ENCODE measurements at places on chromosomes 3 and 15.

- no peak for DNase-seq
Observed at GRCh38 chr3:173770011-173770410, 372.5 kb downstream of the NLGN1 start.

DNA sequence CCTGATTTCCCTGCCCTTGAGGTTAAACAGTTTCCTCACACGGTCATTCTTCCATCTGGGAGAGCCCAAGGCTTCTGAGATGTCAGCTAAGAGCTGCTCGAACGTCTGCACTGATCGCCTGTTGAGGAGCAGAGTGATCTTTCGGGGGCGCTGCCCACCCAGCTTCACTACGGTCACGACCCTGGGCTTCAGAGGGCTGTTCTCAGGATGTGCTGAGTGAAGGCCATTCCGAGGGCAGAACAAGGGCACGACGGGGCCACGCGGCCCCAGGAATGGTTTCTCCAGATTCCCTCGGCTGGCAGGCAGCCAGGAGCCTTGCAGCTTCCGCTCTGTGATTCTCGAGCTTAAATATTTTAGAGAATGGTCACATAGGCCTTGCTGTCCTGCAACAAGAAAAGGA lies 25.7 kb downstream of the DCLK3 start:
- no peak for DNase-seq

DNA sequence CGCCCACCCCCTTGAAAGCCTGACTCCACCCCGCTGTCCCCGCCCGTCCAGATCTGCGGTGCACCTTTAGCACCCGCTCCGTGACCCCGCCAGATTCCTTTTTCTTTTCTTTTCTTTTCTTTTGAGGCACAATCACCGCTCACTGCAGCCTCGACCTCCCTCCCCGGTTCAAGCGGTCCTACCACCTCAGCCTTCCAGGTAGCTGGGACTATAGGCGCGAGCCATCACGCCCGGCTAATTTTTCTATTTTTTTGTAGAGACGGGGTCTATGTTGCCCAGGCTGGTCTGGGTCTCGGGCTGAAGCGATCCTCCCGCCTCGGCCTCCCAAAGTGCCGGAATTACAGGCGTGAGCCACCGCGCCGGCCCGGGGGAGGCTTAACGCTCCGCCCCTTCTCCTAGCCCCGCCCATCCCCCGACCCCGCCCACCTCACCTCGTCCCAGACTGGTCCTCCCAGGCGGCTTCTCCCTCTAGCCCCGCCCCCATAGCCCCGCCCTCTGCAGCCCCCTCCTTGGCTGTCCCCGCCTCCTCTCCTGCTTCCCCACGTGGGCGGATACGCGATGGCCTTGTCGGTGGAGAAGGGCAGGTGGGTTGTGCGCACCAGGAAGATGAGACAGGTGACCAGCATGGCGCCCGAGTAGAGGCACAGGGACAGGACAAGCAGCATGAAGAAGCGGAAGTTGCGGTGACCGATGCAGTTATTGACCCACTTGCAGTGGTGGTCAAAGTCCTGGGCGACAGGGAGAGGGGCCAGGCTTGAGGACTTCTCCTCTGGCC lies 3.2 kb downstream of the ZDHHC19 start:
- DNase-seq = no peak

- DNase-seq = peak; percentile 48
Observed at GRCh38 chr3:148642616-148643015, 55.1 kb upstream of the AGTR1 start.

- no peak for DNase-seq
Observed at GRCh38 chr3:31892500-31892899, 88.6 kb downstream of the OSBPL10 start.

DNA sequence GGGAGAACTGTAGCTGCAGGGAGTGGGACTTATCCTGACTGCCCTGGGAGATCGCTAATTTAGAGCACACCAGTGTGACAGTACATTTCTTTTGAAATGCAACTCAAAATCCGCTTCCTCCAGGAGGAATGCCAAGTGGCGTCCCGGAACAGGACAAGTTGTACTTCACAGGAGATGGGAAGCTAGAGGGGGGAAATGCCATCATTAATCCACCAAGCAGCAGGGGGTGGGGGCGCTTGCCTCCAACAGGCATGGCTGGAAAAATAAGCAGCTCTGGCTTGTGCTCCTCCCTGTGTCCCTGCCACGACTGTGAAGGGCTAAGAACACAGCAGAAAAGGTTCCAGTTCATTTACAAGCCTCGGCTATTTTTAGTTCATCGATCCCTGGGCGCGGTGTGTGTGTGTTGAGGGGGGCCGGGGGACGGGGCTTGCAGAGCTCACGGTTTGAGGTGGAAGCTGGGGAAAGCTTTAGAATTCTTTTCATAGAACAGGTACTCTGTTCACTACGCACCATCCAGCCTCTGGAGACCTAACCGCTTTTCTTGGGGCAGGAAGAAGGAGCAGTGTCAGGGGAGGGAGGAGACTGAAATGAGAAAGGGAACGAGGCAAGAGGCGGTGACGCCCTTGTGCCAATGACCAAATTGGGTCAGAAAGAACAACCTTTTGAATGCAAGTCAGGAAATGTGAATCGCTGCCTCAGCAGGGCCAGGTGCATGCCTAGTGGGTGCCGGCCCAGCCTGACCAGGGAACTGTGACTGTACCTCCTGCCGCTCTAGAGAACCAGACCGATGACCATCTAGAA lies 51.8 kb upstream of the DGKG start:
- no peak for DNase-seq

DNA sequence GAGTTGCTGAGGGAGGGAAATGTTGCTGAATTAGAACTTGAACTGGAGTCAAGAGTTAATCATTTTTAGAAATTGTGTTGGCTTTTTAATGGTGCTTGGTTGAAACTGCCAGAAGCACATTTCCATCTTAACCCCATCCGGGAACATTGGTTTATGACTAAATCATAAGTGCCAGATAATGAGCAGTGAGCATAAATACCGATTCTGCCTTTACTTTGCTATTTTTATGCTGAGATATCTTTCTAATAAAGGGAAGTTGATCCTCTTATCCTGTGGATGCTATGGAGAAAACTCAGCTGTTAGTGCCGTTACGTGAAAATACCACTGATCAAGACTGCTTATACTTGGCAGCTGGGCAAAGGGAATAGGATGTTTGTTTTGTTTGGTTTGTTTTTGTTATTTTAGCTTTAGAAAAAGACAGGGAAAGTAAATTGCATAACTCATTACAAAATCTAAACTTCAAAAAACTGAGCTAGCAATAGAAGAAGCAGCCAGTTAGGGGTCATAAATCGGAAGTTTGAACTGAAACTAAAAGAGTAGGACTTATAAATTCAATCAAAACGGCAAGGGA lies 813.1 kb downstream of the NAALADL2 start:
- no peak for DNase-seq

DNA sequence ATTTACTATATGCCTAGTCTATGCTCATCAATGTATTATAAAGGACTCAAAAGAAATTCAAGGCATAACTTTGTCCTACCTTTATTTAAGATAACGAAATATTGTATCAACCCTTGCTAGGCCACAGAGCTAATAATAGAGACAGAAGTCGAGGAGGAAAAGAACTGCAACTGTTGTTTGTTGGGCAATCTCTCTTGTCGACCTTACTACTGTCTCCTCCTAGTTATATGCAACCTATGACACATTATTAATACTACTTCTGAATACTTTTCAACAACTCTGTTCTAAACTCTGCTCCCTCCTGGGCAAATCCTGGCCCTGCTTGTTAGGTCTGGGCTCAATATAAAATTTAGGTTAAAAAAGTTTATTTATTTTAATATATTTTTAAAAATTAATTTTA lies 24.6 kb downstream of the SPPL2A start:
- DNase-seq = no peak

GRCh38 chr15:82799183-82799841 lies 6.6 kb downstream of the FSD2 start:
- no peak for DNase-seq

DNA sequence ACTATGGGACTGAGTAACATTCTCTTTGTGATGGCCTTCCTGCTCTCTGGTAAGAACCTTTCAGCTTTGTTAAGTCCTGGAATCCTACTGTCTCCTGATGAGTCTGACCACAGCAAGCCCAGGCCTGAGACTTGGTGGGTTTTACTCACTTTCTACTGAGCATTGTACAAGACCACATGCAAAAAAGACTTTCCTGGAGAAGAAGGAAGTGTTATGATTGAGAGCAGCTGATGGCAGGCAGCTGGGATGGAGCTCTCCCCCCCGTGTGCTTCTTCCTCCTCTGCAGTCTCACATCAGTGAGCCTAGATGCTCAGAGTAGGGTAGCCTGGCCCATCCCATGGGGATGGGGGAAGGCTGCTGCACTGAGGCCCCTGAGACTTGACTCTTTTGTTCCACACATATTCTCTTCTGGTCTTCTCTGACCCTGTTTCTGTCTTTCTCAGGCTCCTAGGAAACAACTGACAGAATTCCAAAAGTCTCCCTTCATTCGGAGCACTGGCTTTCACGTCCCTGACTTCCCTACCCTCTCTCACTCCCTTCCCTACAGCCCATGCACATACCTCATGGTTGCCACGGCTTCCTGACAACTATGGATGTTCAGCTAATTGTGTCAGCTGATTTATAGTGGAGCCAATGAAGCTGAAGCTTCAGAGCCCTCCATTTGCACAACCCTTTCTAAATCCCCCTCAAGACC lies 36.6 kb downstream of the CD86 start:
- DNase-seq = no peak

GRCh38 chr3:19148768-19149091 lies 420 bp downstream of the KCNH8 start:
- DNase-seq = no peak

DNA sequence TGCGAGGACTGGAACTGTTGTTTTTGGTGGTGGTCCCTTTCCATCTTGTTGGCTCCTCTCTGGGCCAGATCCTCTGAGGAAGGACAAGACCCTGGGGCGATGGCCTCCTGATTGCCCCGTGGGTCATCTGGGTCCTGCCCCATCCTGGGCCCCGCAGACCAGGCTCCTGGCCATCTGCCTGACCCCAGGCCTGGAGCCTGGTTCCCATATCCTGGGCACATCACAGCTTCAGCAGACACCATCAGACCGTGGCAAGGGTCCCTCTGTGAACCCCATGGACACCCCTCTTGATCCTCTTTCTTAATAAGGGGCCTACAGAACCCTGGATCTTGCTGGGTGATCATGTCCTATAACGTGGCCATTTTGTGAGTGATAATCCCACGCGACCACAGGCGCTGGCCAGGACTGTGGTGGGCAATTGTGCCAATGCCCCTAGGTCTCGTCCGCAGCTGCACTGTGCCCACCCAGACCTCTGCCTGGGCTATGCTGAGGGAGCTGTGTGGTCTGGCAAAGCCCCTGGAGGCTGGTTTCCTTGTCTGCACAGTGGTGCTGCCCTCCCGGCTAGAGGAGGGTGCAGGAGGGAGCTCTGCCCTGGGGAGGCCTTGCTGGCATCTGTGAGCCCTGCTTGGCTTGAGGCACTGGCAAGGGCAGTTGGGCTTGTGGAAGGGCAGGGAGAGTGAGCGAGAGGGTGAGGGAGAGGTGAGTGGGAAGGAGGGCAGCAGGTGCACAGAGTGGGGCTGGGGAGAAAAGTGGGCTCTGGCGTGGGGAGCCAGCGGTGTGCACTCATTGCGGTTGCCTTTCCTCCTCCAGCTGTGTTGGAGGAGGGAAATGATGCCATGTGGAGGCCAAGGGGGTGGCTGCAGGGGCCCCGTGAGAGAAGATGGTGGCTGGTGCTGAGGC lies 53.1 kb upstream of the PRR23E start:
- no peak for DNase-seq

GRCh38 chr3:27486336-27486735 lies 2.2 kb upstream of the SLC4A7 start:
- no peak for DNase-seq

- DNase-seq = no peak
Observed at GRCh38 chr15:66043264-66043663, 174.0 kb downstream of the RAB11A start.

GRCh38 chr15:30929982-30930381 lies 26.3 kb downstream of the FAN1 start:
- no peak for DNase-seq

DNA sequence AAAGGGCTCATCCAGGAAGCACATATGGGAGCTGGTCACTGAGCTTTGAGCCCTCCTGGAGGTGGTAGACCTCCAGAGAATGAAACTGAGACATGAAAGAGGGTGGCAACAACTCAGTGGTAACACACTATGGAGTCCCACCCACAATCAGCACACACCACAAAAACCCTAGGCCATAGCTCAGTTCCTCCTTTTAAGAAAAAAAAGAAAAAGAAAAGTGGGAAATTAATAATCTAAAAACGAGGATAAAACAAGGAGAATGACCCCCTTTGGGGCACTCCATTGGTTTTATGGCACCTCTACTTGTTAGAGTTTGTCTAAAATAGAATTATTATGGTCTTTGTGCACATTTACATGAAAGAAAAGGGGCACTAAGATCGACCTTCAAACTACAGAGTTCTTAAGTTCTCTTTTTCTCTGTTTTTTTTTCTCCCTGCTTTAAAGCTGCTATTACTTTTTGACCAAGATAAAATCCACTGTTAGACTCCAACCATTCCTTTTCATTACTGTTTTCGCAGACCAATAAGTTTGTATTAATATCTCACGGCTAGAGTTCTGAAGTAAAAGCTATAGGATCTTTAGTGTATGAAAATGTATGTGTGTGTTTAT lies 40.2 kb upstream of the ZBTB20 start:
- no peak for DNase-seq

DNA sequence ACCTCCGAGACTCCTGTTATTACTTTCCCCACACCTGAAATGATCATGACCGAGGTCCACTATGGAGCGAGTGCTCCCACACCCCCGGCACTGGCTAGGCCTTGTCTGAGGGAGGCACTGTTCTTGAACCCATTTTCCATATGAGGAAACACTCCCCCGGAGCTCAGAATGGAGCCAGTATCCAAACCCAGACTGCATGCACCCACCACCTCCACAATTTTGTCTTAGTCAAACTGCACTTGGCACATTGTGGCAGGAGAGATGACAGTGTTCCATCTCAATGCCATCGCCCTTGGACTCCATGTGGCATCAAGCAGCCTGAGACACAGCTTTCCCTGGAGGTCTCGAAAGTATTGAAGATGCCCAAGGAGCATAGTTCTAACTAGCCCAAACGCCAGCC lies 154.1 kb downstream of the NUP210 start:
- DNase-seq = no peak

GRCh38 chr3:20380295-20380694 lies 194.3 kb upstream of the SGO1 start:
- DNase-seq = no peak

- peak; percentile 72 for DNase-seq
Observed at GRCh38 chr15:31365655-31366127, 39.1 kb downstream of the KLF13 start.

- DNase-seq = no peak
Observed at GRCh38 chr15:98905963-98906711, 101.5 kb downstream of the PGPEP1L start.

GRCh38 chr3:143975554-143976152 lies 4.0 kb downstream of the DIPK2A start:
- peak; percentile 60 for DNase-seq

DNA sequence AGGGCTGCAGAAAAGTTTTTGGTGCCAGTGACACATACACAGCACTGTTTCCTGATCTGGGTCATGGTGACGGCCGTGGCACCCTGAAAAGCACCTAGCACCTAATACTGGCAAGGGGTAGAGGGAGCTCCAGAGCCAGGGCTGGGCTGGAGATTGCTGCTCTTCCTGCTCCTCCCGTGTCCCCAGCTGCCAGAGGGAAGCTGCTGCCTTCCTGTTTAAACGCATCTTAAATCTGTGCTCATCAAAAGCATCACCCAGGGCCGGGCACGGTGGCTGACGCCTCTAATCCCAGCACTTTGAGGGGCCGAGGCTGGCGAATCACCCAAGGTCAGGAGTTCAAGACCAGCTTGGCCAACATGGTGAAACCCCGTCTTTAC lies 156.7 kb upstream of the MEF2A start:
- peak; percentile 13 for DNase-seq

GRCh38 chr3:149415484-149415883 lies 38.0 kb upstream of the TM4SF1 start:
- no peak for DNase-seq

All from AML-193 (cell line).